ENCODE measurements at places on chromosomes 1 and 21.

DNA sequence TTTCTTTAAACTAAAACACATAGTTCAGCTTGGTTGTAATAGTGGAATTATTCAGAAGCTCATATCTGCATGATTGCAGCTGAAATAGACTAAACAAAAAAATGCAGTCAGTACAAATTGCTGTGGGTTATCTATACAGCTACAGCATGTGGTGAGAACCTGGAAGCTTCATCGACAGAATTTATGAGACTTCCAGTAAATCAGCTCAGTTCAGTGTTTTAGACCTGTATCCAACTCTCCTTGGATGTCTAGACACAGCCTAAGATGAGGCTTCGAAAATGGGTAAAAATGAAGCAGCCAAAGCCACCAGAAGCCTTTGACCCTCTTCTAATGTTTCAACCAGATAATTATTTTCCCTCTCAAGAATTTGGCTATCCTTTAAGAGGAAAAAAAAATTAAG is 127.1 kb upstream of the C1orf105 start:
- DNase-seq, result peak; percentile 42

DNA sequence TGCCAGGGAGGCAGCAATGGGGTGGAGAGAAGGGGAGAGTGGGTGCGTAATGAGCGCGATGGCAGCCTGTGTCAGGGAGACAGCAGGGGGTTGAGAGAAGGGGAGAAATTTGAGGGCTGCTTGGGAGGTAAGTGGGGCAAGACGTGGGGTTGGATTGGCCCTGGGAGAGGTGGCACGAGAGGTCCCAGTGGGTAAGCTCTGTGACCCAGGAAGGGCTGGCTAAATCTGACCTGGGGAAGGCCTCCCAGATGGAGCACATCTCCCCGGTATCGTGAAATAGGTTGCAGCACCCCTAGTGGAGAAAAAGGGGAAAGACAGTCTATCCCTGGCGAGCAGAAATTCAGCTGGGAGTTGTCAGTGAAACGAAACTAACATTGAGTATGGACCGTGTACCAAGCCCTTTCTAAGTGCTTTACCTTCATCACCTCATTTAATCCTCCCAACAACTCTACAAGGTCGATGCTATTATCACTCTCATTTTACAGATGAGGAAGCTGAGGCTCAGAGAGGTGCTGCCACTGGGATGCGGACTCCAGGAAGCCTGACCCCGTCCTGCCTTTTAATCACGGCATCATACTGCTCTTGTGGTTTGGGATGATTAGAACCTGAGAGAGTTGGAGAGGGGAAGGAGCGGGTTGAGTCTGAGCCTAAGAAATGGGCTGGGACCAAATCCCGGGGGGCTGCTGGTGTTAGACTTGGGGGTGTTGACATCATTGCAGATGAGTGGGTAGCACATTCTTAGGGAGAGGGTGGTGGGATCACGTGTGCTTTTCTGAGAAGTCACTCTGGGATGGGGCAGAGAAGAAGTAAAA is 56.6 kb upstream of the RPL11 start:
- DNase-seq, result peak; percentile 79

DNA sequence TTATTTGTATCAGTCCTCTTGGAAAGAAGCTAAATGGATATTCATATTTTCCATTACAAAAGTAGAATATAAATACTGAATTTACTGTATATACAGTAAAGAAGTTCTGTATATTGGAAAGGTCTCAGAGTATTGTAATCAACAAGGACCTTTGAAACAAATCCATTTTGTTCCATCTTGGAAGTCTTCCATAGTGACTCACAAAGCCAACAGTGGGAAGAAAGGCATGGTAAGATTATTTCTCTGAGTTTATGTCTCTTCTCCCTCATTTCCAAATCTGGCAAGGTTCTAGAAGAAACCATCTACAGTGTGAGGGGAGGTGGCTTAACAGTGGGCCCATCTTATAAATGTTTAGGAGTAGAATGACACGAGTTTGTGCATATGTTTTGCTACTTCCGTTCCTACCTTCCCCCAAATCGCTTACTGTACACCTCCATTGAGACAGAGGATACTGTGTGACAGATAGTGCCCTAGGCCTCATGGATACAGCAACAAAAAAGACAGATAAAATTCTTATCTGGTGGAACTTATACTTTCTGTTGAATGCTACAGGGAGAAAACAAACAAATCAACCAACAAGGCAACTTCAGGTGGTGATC is 22.1 kb upstream of the SSX2IP start:
- DNase-seq, result peak; percentile 73

GRCh38 chr1:116323491-116323890 is 49.6 kb upstream of the ATP1A1 start:
- DNase-seq, result no peak

DNA sequence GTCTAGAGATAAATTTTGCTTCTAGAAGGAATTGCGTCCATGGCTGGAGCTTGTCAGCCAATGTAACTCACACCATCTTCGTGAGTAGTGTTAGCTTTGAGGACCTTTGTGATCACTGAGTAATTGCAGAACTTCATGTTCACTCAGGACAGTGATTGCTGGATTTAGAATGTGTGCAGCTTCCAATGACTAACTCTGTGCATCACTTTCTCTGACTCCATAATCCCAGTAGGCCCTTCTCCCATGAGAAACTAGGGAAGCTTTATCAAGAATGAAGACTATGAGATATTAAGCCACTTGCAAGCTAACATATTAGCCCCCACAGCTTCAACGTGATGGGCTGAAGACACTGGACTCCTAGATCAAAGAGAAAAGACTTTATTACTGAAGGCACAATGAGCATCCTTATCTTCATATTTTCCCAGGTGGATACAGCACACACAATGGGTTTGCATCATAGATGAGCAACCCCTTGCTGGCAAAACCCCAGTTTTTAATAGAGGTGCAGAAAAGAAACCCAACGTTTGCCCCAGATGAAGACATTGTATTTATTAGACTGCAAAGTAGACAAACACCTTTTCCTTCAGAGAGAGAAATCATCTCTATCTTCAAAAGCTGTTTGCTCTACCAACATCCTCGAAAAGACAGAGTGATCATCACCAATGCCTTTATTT is 561.0 kb downstream of the LTN1 start:
- DNase-seq, result no peak

- no peak for DNase-seq
These were observed 14.6 kb upstream of the PAPPA2 start for GRCh38 chr1:176448340-176448739.

GRCh38 chr1:44723496-44724295 is 7.3 kb downstream of the RNU5D-1 start:
- no peak for DNase-seq

- no peak for DNase-seq
These were observed 266.6 kb upstream of the C1orf174 start for GRCh38 chr1:4166713-4167112.

GRCh38 chr1:7376676-7377075 is 394.4 kb upstream of the VAMP3 start:
- no peak for DNase-seq

GRCh38 chr21:41895643-41896493 is 16.7 kb upstream of the PRDM15 start:
- no peak for DNase-seq

DNA sequence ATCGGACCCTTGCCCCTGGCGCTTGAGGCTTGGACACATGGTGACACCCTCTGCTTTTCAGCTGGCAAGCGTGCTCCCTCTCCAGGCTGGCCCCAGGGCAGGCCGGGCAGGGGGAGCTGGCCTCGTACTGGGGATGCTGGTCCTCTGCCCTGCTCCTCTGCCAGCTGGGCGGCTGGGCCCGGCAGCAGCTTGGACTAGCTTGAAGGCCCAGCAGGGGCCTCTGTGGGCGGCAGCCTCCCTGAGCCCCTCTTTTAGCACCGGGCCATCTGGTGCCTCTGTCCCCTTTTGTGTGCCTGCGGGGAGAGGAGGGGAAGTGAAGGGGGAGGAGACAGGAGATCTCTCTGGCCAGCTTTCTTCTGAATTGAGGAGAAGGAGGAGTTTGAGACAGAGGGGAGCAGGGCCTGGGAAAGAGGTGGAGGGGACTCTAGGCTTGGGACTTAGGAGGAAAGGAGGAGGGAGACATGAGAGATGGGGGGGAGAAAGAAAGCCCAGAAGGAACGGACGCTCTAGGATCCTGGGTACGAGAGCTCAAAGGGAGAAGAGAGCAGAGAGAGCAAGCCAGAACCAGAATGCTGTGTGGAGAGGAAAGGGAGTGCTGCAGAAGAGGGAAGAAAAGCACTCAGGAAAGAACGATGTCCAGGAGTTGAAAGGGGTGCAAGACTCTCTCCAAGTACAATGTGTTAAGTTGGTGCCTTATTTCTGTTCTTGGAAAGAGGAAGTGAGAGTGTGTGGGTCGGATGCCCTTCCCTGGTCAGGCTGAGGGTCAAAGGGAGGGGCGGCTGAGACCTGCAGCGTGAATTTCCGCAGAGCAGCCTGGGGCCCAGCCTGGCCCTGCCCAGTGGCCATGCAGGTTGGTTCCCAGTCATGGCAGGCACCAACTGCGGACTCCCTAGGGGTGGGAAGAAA is 40.3 kb downstream of the IER5 start:
- no peak for DNase-seq

GRCh38 chr1:35222322-35223083 is 29.6 kb upstream of the SFPQ start:
- DNase-seq, result peak; percentile 59

- DNase-seq, result no peak
These were observed 46.6 kb upstream of the APOBEC4 start for GRCh38 chr1:183699616-183700160.

GRCh38 chr1:6180268-6180706 is at the start of gene CHD5:
Gene CHD5, minus strand, starts transcription at chr1:6180321. Its CDS starts 298 bp downstream, at chr1:6180023.
- DNase-seq, result no peak

DNA sequence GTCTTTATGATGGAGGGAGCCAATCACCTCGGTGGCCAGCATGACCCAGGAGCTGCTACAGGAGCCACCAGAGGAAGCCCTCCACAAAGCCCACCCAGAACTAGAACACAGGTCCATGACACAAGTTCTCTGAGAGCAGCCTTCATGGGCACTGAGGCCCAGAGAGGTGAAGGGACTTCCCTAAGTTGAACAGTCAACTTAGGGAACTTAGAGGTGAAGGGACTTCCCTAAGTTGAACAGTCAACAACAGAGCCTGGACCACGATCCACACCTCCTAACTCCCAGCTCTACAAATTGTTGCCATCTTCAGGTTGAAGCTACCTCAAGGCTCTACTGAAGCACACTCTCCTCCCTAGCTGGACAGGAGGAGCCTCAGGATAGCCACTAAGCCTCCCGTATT is 132.7 kb downstream of the CCDC185 start:
- DNase-seq, result no peak

DNA sequence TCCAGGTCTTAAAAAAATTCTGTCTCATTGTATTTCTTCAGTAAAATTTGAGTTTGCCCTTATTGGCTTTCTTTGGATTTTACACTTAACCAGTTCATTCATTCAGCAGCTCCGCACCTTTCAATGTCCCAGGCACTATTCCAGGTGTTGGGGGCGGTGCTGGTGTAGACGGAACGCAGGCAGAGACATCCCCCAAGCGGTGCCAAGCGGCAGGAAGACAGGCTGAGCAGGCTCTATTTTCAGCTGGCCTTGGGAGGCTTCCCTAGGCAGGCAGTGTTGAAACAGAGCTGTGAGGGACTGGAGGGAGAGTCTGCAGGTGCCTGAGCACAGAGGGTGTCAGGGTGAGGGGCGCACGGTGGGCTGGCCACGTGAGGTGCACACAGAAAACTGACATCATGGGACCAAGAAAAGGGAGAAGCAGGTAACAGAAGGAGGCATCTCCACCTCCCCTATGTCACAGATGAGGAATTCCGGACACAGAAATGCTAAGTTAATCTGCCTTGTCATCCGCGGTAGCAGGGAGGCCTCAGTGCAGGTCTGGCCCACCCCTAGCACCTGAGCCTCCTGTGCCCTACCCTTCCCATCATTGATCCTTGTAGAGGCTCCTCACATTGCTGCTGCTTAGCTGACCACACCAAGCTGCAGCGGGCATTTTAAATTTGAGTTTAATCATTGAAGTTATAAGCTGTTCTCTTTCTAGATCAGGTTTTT is 40.8 kb downstream of the SLC37A1 start:
- DNase-seq, result no peak

- DNase-seq, result no peak
These were observed 68.2 kb downstream of the PSMG1 start for GRCh38 chr21:39114871-39115575.

GRCh38 chr21:40832316-40832715 is 14.6 kb downstream of the DSCAM start:
- no peak for DNase-seq

DNA sequence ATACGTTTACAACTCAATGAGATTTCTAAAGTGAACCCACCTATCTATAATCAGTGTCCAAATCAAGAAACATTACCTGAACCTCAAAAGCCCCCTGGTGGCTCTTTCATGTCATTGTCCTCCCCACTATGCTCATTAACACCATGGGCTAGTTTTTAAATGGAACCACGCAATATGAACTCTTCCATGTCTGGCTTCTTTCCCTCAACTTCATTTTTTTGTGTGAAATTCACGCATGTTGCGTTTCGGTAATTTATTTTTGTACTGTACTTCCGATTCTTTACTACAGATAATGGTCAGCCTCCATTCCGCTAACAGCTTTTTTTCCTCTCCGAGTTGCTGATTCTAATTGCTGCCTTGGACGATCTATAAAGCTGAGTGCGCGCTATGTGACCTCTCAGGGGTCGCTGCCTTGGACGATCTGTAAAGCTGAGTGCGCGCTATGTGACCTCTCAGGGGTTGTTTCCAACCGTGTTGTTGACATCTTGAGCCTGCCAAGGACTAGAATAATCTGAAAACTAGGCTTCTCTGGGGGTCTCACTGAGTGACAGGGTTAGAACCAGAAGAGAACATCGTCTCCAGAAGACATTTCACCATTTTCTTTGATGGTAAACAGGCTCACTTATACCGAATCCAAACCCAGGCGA is 1.1 kb upstream of the CACYBP start:
- DNase-seq, result peak; percentile 61

GRCh38 chr1:93969371-93969770 is 60.1 kb upstream of the GCLM start:
- DNase-seq, result no peak

GRCh38 chr1:227959325-227959860 is 11.7 kb upstream of the WNT9A start:
- DNase-seq, result no peak

GRCh38 chr1:184866991-184867788 is 107.1 kb downstream of the NIBAN1 start:
- no peak for DNase-seq

GRCh38 chr1:89273324-89273778 is 691 bp upstream of the GBP5 start:
- no peak for DNase-seq

GRCh38 chr1:240254006-240254405 is 162.3 kb downstream of the FMN2 start:
- no peak for DNase-seq
